ENCODE measurements at places on chromosomes 2 and 18.

- ATAC-seq: no peak
Observed at GRCh38 chr2:867296-867695, 83.4 kb upstream of the SNTG2 start.

DNA sequence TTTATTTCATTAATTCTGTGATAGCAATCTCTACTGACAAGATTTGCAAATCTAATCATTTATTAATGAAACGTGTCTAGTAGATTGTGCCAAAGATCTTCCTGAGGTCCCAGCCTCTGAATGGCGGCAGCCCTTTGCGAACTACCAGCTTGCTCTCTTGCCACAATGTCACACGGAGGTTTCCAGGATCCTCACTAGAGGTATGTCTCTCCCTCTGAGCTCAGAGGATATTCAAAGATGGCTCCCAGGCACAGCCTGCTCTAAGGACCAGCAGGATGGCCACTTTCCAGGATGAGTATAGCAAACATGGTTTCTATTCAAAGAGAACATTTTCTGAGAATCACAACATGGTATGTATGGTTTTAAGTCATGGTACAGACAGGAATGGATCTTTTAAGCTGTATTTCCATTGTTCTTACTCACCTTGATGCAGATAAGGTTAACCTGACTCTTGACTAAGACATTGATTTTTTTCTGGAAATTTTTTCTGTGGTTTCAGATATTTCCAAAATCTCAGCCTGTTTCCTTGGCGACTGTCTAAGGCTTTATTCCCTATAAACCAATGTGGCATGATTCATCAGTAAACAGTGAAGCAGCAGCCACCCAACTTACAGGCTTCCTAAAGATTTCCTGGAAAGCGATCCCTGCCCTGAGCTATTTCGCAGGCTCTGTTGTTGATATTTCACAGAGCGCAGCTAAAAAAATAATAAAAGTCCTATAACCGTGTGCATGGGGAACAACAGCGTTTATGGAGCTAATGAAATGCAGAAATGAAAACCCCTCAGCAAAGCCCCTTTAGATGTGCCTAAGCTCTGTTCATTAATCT lies 54.1 kb upstream of the KLF7 start:
- ATAC-seq: peak; percentile 57

GRCh38 chr2:219309278-219309677 lies at the start of gene PTPRN:
PTPRN (minus strand) TSS chr2:219309401; CDS start chr2:219309332, 69 bp downstream.
- ATAC-seq: no peak

GRCh38 chr2:23839919-23840578 lies 86.9 kb downstream of the ATAD2B start:
- no peak for ATAC-seq

DNA sequence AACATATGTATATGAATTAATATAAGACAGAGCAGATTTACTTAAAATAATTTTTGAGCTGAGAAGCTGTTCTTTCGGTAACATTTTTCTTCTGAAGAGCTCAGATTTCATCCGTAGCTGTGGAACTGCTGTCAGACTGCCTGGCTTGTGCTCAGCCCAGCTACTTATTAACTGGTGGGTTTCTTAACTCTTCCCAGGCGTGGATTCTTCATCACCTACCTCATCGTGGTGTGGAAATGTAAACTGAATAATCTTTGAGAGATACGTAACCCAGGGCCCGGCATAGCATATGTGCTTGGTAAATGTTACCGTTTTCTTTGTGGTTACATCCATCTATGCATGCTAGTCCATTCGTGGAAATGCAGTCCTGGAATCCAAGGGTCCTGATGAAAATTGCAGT lies 145.0 kb downstream of the MCFD2 start:
- ATAC-seq: no peak

DNA sequence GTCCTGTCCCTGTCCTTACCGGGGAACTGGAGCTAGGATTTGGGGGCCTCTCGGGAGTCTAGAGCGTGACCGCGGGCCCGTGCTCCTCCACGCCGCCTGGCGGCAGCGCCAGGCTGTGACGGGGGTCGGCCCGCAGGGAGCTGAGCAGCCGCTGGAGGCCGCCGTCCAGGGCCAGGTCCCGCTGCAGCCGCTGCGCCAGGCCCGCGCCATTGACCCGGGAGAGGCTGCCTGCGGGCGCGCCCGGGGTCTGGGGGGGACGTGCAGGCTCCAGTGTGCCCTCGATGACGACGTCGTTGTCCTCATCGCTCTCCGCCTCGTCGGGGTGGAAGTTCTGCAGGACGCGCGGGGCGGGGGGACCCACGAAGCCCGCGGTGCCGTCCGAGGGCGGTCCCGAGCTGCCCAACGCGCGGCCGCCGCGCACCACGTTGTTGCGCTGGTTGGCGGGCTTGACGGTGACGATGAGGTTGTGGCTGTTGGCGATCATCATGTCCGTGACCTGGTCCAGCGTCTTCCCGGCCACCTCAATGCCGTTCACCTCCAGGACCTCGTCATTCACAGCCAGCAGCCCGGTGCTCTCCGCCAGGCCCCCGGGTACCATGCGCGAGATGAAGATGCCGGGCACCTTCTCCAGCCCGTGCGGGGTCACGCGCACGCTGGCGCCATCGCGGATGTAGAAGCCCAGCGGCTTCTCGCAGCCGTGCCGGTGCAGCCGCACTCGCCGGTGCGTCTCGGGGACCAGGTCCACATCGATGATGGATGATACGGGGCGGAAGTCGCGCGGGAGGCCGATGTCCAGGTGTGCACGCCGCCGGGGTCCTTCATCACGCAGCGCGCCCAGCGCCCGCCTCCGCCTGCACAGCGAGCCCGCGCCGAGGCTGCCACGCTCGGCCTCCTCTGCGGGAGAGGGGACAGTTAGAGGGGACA lies 50.9 kb downstream of the ADNP2 start:
- peak; percentile 5 for ATAC-seq

- no peak for ATAC-seq
Observed at GRCh38 chr2:170878505-170878904, 50.5 kb upstream of the GORASP2 start.

DNA sequence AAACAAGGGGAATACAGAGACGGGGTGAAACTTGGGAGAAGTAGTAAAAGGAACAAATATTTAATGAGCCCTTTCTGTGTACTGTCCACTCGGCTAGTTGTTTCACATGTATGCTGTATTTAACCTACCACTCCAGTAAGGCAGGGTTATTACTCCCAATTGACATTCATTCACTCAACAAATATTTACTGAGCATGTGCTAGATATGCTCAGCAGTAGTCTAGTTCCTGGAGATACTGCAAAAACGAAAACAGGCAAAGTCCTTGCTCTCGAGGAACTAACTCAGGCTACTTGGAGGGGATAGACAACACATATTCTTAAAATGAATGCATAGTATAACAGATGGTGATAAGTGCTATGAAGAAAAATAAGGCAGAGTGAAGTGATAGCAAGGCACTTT lies 207.3 kb downstream of the SS18 start:
- ATAC-seq: no peak

GRCh38 chr2:241179899-241180298 lies 8.6 kb upstream of the ANO7 start:
- ATAC-seq: no peak

DNA sequence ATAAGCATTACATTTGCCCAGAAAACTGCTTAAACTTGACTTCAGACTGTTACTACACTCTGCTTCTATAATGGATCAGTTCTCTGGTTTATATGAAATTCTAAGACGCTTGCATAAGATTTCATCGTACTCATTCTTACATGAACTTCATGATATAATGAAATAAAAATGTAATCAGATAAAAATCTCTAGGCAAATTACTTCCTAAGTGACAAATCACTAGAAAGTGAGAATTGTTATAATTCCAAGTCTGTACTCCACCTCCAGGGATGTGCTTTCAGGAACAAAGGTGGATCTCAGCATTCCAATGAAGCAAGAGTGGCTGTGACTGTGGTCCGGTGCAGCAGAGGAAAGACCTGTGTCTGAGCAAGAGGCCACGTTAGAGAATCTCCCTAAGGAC lies 226.2 kb downstream of the PIEZO2 start:
- ATAC-seq: no peak

- ATAC-seq: peak; percentile 45
Observed at GRCh38 chr2:190023860-190024259, 38.7 kb downstream of the MSTN start.

GRCh38 chr18:72444798-72445155 lies 99.4 kb downstream of the CBLN2 start:
- ATAC-seq: no peak

DNA sequence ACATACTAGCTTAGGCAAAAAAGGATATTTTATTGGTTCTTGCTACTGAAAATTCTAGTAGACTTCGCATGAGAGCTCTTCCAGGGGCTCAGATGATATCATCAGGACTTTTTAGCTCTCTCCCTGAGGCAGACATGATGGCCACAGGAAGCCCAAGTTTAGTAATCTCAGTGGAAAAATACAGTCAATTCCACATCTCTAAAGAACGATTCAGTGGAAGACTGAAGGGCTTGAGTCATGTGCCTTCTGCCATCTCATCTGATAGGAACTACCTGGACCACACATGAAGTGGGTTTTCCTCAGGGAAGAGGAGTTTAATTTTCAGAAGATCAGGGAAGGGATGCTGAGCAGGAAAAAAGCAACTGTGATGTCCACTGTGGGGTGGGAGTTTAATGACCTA lies 117.3 kb downstream of the TTC27 start:
- no peak for ATAC-seq

GRCh38 chr18:13173578-13174145 lies 44.9 kb upstream of the LDLRAD4 start:
- no peak for ATAC-seq

GRCh38 chr18:9826685-9827084 lies 59.1 kb upstream of the TXNDC2 start:
- no peak for ATAC-seq

DNA sequence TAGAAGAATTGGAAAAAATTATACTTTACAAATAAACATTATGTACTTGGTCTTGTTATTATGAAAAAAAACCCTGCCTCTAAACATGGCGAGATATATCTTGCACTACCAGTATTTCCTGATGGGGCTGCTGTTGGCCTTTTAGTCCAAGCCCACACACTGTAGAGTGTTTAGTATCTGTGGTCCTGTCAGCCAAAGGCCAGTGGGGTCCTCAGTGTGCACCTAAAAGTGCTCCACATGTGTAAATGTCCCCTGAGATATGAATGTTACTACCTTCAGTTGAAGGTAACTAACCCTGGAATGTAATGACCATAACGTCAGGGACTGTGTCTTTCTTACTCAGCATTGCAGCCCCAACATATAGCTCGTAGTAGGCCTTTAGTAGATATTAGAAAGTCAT lies 71.1 kb upstream of the HK2 start:
- no peak for ATAC-seq

- ATAC-seq: no peak
Observed at GRCh38 chr2:134950886-134951285, 32.3 kb downstream of the CCNT2 start.

DNA sequence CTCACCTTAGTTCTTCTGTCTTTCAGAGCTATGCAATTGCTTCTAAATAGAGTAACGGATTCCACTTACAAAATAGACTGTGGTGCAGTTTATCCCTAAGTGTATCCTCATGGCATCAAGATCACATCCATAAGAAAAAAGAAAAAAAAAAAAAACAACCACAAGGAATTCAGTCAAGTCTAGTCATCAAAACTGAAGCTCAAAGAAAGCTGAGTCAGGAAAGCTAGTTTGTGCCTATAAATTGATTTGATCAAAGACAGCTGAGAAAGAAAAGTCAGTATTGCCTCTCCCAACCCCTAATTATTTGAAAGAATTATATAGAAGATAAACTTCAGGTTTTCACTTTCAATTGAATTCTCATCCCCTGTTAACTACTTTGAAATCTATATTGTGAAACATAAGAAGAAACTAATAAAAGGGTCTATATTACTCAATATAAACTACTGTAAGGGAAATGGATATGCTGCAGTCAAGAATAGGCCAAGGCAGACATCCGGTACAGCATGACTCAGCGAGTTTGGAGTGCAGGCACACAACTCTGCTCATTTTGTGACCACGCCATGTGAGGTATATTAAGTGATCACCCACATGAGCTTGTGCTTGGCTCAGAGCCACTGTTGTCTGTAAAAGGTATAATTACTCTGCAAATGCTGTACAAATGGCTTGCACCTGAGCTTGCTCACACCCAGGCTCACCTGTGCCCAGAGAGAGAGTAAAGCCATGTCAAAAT lies 568.1 kb upstream of the CRIM1 start:
- peak; percentile 61 for ATAC-seq

DNA sequence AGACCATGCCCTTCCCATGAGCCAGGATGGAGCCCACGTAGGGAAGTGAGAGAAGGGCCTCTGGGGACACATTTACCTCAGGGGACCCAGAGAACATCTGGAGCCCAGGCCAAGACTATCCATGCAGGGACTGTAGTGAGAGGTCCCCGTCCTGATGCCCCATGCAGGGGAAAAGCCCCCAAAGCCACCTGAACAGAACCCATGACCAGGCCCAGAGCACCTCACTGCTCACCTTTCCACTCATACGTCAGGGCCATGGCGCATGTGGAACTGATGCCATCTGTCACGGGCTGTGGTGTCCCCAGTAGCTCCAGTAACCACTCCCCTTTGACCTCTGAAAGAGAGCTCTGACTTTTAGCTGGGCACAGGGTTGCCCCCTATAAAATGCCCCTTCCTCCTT lies 106.5 kb upstream of the TEX51 start:
- ATAC-seq: no peak

GRCh38 chr2:159133797-159134196 lies 152.7 kb downstream of the WDSUB1 start:
- no peak for ATAC-seq

- ATAC-seq: no peak
Observed at GRCh38 chr2:205827809-205828365, 145.6 kb downstream of the NRP2 start.

GRCh38 chr2:439556-440402 lies 151.9 kb upstream of the ALKAL2 start:
- no peak for ATAC-seq

DNA sequence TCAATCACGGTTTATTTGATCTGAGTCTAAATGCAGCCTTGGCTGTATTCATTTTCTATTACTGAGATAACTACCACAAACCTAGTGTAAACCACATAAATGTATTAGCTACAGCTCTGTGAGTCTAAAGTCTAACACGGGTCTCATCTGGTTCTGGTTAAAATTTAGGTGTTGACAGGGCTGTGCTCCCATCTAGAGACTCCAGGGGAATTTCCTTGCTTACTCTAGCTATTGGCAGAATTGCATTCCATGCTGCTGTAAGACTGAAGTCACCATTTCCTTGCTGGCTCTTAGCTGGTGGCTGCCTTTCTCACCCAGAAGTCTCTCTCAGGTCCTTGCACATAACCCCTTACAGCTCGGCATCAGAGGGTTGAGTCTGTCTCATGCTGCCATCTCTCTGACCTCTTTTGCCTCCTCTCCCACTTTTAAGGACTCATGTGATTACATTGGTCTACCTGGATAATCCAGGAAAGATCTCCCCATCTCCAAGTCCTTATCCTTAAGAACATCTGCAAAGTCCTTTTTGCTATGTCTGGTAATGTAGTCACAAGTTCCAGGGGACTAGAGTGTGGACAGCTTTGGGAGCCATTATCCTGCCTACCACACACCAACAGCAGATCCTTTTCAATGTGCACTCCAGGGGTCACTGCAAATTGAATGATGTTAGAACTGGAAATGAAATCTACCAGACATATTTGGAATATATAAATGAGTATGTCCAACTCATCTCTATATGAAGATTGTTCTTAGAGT lies 207.0 kb upstream of the AGAP1 start:
- ATAC-seq: no peak
